Heart right ventricle (tissue), 16 donors: ENCODE measurements at places on chromosomes 11 and 22.

DNA sequence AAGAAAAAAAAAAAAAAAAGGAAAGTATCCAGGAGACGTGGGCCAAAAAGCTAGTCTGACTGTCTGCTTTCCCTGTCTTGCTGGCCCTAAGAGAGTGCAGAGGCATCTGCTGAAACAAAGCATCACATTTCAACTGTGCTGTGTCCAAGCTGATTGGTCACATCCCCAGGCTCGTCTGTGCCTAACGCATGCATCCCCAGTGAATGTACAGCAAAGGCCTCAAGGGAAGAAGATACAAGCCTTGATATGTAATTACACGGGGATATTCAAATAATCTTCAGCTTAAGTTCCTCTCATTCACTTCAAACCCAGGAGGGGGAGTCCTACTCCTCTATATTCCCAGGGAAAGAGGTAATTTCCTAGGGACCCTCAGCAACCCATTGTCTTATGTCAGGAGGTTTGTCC lies 5.4 kb upstream of the SORL1 start:
- DNase-seq = no peak

DNA sequence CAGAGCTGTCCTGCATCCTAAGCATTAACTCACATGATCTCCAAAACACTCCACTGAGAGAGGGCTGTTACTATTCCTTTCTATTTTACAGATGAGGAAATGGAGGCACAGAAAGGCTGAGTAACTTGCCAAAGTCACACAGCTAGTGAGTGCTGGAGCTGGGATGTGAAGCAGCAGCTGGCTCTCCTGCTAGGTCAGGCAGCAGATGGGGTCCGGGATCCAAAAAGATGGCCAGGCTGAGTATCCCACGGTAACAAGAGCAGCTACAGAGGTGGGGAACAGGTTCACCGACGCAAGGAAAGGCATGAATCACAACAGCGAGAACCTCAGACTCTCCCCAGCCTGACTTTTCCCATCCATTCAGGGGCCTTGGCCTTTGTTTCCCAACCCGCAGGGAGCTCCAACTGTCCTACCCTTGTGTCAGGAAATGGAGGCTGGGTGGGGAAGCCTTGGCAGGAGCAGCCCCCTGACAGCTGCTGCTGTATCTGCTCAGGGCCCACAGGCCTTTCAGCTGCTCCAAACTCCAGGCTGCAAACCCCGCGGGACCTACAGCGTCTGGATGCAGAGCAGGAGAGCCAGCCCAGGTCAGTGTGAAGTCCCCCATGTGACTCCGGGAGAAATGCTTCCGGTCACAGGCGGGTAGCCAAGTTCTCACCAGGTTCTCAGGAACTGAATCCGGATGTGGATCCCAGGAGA lies 29.5 kb downstream of the DKK3 start:
- DNase-seq = peak; percentile 89

DNA sequence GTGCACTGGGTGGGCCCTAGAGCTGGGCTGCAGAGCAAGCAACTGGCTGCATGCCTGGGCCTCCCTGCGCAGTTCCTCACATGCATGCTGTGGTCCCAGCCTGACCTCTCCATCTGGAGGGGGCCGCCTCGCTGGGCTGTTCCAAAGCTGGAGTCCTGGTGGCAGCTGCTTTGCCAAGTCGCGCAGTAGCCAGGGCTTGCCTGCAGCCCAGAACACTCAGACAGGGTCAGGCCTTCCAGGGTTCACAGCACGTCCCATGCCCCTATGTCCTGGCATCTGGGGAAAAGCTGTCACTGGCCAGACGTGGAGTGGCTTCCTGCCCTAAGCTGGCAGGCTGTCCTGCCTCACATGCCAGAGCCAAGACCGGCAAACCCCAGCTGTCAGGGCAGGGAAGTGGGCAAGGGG lies 16.5 kb upstream of the CDC42EP2 start:
- DNase-seq = peak; percentile 84

GRCh38 chr11:34075178-34075820 lies 23.8 kb downstream of the CAPRIN1 start:
- DNase-seq = no peak

DNA sequence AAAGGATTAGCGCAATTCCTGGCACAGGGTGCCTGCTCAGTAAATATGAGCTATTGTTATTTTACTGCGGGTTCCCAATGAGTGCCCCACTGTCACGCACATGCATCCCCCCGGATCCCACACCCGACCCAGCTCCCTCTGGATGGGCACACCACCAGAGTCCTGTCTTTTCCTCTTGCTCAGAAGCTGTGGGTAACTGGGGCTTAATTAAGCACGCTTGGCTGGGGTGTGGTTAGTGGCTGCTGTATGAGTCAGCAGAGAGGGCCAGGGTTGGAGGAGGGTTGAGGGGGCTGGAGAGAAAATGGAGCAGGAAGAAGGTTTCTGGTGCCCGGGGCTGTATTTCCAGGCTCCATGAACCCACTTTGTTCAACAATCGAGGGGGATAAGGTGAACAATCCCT lies 30.3 kb upstream of the NECTIN1 start:
- DNase-seq = no peak

DNA sequence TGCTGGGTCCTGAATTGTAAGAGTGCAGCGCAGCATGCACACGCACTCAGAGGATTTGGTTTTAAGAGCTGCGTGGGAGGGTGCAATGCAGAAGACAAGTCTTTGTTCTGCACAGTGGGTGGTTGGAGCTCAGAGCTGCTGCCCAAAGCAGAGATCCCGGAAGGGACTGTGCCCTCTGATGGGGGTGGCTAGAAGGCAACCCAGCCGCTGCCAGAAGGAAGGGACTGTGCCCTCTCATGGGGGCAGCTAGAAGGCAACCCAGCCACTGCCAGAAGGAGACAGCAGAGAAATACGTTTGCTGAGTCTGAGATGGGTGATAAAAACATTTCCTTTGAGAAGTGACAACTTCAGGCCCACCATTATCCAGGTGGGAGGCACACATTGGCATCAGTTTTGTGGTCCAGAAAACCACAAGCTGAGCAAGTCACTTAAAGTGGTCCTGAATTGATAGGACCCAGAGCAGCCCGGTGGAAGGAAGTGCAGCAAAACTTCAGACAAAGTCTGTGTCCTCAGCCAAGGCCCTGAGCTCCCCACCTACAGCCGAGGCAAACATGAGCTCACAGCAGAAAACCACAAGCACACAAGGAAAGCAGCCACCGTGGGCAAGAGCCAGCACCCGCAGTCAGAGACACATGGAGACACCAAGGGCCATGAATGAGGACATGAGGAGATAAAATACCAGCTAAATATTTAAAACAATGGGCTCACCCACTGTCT lies 4.3 kb downstream of the KRTAP5-6 start:
- no peak for DNase-seq

- no peak for DNase-seq
Observed at GRCh38 chr11:14972581-14973495, 687 bp upstream of the CALCA start.

DNA sequence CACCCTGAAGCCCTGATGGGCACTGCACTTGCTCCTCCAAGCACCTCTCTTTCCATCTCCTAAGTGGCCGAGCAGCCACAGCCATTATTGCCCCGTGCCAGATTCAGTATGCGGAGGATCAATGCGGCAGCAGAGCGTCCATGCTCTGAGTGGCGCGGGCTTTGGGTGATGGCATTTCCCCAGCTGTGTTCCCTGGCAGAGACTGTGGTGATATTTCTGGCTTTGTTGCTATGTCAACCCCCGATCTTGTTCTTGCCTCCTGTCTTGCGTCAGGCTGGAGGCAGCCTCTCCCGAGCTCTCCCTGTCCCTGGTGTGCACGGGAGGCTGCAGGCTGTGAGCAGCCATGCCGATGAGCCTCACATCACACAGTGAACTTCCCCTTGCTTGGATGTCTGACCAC lies 1018.6 kb downstream of the TBC1D22A start:
- no peak for DNase-seq

- DNase-seq = no peak
Observed at GRCh38 chr11:67387069-67387468, 4.7 kb upstream of the RAD9A start.

- peak; percentile 40 for DNase-seq
Observed at GRCh38 chr22:46942799-46943785, 180.6 kb downstream of the TBC1D22A start.

GRCh38 chr11:73916435-73916834 lies 34.4 kb upstream of the DNAJB13 start:
- no peak for DNase-seq

GRCh38 chr11:112689851-112690250 lies 271.4 kb upstream of the NCAM1 start:
- DNase-seq = no peak

DNA sequence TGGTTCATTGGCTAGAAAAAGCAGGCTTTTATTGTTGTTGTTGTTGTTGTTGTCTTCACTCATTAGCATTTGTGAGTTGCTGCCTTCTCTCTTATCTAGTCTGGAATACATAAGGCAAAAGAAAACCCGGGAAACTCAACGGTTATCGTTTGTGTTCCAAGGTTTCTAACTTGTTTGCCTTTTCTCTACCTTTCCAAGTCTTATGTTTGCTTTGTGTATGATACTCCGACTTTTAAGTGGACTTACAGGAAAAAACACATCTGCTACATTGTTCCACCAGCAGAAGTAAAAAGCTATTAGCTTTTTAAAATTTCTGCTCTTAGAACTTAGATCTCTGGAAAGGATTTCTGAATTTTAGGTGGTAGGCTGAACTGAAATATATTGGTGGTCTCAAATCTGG lies 27.0 kb upstream of the HIKESHI start:
- no peak for DNase-seq

- DNase-seq = no peak
Observed at GRCh38 chr22:18977824-18978425, 41.8 kb upstream of the PRODH start.

DNA sequence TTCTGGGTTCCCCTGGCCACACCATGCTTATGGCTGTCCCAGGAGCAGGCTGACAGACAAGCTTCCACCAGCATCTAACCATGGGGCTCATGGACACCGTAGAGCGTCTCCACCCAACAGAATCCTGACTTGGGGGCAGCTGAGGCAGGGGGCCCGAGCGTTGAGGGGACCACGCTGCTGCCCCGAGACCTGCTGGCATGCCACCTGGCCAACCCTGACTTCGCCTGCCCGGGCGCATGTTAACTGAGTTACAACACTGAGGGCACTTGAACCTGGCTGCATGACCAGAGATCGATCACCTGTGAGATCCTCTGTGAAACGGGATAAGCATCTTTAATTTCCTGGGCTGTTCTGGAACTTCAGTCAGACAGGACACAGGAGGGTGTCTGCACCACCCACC lies 13.7 kb downstream of the PPM1F start:
- DNase-seq = no peak

GRCh38 chr11:120908461-120909181 lies 115.3 kb upstream of the TBCEL start:
- DNase-seq = no peak

GRCh38 chr11:34587282-34587677 lies 33.6 kb upstream of the EHF start:
- DNase-seq = no peak
